ENCODE measurements at places on chromosomes 3 and 15.

- DNase-seq = peak; percentile 30
These were observed 9.1 kb upstream of the HPS3 start for GRCh38 chr3:149120051-149120972.

- no peak for DNase-seq
These were observed 63.4 kb upstream of the CSPG4 start for GRCh38 chr15:75776065-75776423.

DNA sequence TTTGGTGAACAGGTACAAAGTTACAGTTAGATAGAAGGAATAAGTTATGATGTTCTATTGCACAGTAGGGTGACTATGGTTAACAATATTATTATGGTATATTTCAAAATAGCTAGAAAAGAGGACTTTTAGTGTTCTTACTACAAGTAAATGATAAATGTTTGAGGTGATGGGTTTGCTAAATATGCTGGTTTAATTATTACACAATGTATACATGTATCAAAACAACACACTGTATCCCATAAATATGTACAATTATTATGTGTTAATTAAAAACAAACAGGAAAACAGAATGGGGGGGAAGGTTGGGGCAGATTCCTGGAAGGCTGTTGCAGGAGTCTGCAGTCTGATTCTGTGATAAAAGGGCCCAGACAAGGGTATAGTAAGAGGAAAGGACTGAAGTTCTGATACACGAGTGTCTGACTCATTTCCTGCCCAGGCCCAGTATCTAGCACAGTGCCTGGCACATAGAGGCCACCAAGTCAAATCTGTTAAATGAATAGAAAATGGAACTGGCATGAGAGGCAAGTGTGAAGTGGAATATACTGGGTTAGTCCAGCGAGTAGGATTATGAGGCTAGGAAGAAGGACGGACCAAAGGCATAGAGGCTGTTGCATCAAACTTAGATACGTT, 7.2 kb upstream of the ENTPD3 start:
- no peak for DNase-seq

DNA sequence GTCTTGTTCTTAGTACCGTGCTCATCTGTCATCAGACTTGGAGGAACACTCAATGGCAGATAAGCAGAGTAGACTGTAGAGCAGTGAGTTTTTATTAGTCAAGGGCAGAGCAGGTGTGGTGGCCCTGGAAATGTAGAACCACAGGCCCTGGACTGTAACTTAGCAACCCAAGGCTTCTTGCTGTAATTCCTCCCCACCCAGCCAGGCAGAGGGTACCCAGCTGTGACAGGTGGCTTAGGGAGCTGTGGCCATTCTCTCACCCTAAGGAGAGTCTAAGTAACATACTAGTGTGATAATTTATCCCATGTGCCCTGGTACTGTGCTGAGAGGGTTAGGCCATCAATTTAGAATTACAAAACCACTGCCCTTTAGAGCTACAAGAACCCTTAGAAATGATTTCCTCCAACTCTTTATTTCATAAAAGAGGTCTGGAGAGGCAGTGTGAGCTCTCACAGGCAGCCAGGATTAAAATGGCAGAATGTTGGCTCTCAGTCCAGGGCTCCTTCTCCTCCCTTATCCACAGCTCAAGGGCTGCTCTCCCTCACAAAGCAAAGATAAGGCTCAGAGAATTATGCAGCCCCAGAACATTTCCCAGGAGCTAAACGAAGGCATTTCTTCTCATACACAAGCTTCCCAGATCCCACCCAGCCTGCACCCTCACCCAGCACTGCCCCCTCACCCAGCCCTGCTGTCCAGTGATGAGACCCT, 3.0 kb downstream of the POMGNT2 start:
- no peak for DNase-seq

DNA sequence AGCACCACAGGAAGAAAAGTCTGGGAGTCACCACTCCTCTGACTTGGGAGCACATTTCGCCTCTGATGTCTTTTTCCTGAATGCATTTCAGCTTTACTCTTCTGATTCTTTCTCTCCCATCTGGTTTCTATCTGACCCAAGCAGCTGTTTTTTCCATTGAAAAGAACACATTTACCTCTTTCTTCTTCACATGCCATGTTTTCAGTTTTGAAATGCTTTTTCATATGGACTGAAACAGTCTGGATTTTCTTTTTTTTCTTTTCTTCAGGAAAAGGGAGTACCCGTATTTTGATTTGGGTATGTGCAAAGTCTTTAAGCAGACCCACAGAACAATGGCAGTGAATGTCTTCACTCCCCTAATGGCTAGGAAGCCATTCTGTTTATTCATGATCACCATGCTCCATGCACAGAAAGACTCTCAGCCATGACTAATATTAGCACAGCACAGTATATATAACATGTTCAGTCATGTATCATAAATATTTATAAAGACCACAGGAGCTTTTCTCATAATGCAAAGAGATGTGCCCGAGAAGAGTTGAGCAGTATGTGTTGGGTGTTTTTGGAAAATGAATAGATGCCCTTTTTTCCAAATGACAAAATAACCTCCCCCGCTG, 82.7 kb upstream of the LRIG1 start:
- DNase-seq = no peak

DNA sequence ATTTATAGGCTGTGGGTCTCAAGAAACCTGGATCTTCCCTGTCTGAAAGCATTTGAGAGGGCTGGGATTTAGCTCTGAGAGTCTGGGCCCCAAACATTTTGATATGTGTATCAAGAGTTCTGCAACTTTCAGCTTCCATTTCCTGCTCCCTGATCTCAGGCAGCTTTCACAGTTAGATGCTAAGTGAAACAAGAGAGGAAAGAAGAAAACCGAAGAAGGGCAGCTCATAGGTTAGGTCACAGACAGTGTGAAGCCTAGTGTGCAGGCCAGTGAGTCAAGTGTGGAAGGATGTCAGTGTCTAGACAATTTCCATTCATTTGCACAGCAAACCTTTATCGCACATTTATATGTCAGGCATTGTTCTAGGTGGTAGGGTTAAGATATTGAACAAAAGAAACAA, 173.6 kb upstream of the PROK2 start:
- DNase-seq = no peak

DNA sequence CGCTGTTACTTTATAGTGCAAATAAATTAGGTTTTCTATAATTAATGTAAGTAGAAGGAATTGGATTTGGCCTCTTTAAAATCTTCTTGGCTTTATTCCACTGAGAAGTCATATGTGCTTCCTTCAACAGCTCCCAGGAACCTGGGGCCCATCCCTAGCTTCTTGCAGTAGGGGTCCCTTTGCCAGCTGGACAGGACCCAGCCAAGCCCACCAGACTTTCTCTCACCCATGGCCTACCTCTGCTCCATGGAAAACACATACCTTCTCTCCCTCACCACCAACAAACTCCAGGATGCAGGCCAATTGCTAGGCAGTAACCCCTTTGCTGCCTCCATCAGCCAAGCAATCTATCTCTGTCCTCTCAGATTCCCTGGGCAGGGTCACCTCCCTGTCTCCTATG, 84.0 kb downstream of the RSL24D1 start:
- no peak for DNase-seq

GRCh38 chr3:123632161-123632655, 47.4 kb upstream of the HACD2 start:
- no peak for DNase-seq

GRCh38 chr15:37080261-37080921, 20.0 kb downstream of the MEIS2 start:
- no peak for DNase-seq

DNA sequence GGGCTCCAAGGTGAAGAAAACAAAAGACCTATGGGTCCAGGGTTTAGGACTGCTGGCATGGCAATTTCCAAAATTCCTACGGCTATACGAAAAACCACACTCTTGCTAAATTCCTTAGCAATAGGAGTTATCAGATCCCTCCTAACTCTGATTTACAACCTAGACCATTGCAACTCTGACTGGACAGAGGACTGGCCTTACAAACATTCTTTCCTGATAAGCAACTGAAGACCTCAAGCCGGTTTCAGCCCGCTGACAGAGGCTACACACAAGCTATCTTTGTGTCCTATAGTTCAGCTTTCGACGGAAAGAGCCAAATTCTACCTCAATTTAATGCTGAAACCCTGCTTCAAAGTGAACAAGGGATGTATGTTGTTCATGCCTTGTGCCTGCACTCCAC, 38.3 kb upstream of the AGBL1 start:
- no peak for DNase-seq

DNA sequence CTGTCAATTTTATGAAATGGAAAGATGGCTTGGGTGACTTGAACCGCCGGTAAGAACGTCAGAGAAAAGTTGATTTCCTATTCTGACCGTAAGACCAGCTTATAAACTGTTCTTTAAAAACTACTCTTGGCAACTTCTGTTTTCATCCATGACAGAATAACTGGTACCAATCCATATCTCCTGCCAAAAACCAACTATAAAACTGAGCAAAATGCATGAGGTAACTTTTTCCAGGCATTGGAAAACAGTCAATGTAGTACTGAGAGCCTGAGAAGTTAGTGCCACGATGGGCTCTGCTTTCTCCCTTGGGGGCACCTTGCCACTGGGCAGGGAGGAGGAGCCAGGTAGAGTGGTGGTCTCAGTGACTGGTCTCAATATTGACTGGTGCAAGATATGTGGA, 615.2 kb upstream of the TBL1XR1 start:
- DNase-seq = no peak

DNA sequence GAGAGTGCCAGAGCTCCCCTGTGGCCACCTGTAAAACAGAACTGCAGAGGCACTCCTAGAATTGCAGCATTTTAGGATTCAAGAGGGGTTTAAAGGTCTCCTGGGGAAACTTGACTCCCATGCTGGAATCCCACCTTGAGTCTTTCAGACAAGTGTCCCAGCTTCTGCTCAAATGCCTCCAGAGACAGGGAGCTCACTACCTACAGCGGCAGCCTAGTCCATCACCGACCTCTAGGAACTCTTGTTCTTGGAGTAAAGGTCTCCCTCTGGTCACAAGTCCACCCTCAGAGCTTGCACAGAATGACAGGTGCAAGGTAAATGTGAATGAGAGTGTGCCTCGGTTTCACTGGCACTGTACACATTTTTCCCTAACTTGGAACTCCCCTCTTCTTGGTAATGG, 72.0 kb downstream of the NUP210 start:
- DNase-seq = no peak

- no peak for DNase-seq
These were observed 3.7 kb upstream of the GFM1 start for GRCh38 chr3:158640646-158641045.

DNA sequence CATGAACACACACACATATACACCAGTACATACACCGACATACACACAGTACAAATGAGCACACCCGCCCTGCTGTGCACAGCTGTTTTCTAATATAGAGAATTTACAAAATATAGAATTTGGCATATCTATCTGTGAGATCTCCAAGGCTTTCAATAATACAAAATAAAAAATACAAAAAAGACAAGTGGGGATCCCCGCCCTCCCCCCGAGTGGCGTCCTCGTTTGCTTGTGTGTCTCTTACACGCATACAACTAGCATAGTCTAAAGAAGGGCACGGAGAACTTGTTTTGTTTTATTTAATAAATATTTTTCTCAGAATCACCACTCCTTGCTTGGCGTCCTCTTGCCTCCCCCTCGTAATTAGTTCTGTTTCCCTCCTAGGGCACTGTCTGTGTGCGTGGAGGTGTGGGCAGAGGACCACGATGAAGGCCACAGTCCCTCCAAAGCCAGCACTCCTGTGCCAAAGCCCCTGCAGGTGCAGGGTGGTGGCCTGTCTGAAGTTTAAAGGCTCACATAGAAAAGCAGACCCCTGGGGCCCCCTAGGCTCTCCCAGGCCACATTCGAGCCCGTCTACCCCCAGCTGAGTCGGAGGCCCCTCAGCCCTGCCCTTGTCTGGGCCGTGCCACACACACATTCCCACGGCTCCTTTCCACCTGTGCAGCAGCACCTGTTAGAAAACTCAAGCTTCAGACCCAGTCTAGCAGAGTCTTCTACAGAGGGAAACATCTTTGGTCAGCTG, 82.1 kb downstream of the SEC22A start:
- no peak for DNase-seq

- DNase-seq = no peak
These were observed 116.2 kb upstream of the KCNMB2 start for GRCh38 chr3:178420033-178420432.

- no peak for DNase-seq
These were observed 3.5 kb downstream of the BCL2A1 start for GRCh38 chr15:79967298-79968182.

DNA sequence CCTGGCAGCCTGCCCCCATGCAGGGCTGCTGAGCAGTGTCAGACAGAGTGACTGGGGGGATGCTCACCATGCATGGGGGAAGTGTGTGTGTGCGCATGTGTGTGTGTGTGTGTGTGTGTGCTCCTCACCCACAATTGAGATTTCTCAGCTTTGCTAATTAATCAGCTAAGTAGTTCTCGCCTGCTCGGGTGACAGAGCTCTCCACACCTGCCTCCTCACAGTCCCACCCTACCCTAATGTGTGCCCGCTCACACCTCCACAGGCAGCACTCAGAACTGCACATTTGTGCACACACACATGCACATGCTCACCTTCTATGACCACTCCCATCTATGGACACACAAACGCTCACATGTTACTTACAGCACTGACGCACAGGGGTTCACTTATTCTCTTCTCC, 37.3 kb downstream of the CACNA2D2 start:
- no peak for DNase-seq

DNA sequence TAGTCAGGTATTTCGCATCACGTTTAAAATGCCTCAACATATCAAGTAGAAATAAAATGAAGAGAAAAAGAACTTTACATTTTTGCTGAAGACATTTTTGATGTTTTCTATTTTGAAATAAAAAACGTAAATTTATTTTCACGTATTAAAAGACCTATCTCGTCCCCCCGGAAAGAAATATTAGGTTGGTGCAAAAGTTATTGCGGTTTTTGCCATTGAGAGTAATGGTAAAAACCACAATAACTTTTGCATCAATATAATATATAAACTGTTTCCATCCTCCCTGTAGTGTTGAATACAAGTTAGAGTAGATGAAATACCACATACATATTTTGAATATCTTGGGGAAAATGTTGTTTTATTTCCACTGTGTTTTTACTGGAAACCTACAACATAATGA, 11.2 kb upstream of the ANO10 start:
- DNase-seq = no peak

GRCh38 chr15:65099336-65099735, 15.7 kb downstream of the UBAP1L start:
- no peak for DNase-seq

- DNase-seq = no peak
These were observed 856.2 kb downstream of the TUSC7 start for GRCh38 chr3:117565777-117566176.

GRCh38 chr15:27845535-27846369, 253.4 kb downstream of the OCA2 start:
- DNase-seq = no peak
